ENCODE measurements at places on chromosomes 2 and 18. TPM values are rescaled to one million over a fixed set of nuclear protein-coding genes. Genes with fewer than 3 reads are reported as not detected.
A peak's percentile ranks its signal among the peaks of the same experiment; 100 is the strongest.

DNA sequence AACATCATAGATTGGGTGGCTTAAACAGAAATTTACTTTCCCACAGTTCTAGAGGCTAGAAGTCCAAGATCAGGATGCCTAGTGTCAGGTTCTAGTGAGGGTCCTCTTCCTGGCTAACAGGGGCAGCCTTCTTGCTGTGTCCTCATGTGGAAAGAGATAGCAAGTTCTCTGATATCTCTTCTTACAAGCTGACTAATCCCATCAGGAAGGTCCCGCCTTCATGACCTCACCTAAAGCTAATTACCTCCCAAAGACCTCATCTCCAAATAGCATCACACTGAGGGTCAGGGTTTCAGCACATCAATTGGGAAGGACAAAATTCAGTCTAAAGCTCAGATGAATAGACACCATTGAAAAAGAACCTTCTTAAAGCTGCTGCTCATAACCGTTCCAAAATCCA lies 22.9 kb downstream of the ACVR1 start:
- no peak for ATAC-seq

The OXER1 gene
- 0.37 TPM for total RNA-seq

DNA sequence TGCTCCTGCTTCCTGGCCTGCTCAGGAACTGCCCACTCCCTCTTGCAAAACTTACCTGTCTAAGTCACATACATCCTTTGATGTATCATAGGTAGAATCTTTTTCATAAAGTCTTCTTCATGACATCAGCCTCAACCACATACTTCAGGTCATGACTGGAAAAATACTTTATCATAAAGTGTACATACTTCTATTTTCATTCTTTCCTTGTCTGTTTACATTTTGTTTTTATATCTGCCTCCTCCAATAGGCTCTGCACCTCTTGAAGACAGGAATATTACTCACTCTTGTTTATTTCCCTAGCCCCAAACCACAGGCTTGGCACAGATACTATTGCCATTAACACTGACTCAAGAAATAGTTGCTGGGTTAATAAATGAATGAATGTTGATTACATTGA lies 43.6 kb upstream of the ZNF804A start:
- ATAC-seq: no peak

The PLEK gene
- total RNA-seq: 7.0 TPM

DNA sequence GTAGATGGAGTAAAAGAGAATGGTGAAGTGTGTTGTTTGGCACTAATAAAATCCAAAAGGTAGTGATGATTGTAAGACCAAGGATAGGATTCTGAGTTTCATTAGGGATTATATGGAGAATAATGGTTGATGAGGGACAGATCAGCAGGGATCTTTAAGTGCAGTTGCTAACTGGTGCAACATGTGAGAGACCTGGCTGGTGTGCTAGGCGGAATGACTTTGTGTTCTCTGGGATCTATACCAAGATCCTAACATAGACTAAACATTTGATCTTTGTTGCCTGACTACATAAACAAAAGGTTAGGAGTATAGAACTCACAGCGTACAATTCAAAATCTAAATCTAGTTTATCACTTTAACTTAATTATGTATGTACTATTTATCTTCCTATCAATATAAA lies 135.4 kb downstream of the PTRHD1 start:
- no peak for ATAC-seq

DNA sequence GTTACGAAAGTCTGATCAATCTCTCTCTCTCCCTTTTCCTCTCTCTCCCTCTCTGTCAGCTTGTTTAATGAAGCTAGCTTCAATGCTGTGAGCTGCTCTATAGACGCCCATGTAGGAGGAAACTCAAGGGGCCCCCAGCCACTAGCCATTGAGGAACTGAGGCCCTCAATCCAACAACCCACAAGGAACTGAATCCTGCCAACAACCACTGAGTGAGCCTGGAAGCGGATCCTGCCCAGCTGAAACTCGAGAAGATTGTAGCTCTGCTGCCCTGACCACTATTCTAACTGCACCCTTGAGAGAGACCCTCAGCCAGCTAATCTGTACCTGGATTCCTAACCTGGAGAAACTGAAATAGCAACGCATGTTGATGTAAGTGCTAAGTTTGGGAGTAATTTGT lies 129.2 kb downstream of the BCL11A start:
- no peak for ATAC-seq

GRCh38 chr2:48249025-48249424 lies 280.9 kb upstream of the STON1 start:
- no peak for ATAC-seq

- no peak for ATAC-seq
Measured at GRCh38 chr2:10004836-10005235, 38.5 kb upstream of the KLF11 start.

- no peak for ATAC-seq
Measured at GRCh38 chr2:10990561-10991111, 78.9 kb downstream of the KCNF1 start.

The CD302 gene
- 60.0 TPM for total RNA-seq

- peak; percentile 6 for ATAC-seq
Measured at GRCh38 chr2:219476652-219477151, 22.0 kb upstream of the GMPPA start.

DNA sequence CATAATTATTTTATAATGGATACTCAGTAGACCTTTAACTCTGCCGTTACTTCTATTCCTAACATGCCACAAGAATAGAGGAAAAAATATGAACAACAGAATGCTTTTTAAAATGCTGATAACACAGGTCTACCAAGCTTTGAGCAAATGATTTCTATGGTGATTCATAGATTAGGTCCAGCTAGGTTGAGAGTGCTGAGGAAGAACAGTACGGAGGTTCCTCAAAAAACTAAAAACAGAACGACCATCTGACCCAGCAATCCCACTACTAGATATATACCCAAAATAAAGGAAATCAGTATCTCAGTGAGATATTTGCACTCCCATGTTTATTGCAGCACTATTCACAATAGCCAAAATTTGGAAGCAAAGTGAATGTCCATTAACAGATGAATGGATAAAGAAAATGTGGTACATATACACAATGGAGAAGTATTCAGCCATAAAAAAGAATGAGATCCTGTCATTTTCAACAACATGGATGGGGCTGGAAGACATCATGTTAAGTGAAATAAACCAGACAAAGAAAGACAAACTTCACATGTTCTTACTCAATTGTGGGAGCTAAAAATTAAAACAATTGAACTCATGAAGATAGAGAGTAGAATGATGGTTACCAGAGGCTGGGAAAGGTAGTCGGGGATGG lies 111.6 kb upstream of the SERTAD2 start:
- no peak for ATAC-seq

- no peak for ATAC-seq
Measured at GRCh38 chr2:118464546-118465265, 376.4 kb downstream of the INSIG2 start.

GRCh38 chr2:56505885-56506284 lies 322.1 kb downstream of the CCDC85A start:
- ATAC-seq: no peak

The CXXC1 gene
- total RNA-seq: 52.9 TPM

The LRRTM4 gene
- 0.27 TPM for total RNA-seq

The AQP12B gene
- not detected for total RNA-seq

DNA sequence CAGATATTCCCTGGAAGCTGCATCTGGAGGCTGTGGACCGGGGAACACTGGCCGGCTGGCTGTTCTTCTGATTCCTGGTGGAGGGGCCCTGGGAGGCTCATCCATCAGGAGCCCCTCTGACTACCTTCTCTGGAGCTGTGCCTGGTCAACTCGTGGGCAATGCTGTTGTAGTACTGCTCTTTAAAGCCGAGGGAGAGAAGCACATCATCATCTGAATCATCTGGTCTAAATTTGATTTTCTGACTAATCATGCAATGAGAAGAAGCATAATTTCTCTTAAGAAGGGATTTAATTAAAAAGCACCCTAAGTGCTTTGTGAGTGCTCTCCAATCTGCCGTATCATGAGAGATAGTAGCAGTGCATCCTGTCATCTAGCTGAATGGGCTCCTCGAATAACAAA lies 229.5 kb downstream of the FHOD3 start:
- no peak for ATAC-seq

- no peak for ATAC-seq
Measured at GRCh38 chr2:21194858-21195271, 71.1 kb downstream of the TDRD15 start.

DNA sequence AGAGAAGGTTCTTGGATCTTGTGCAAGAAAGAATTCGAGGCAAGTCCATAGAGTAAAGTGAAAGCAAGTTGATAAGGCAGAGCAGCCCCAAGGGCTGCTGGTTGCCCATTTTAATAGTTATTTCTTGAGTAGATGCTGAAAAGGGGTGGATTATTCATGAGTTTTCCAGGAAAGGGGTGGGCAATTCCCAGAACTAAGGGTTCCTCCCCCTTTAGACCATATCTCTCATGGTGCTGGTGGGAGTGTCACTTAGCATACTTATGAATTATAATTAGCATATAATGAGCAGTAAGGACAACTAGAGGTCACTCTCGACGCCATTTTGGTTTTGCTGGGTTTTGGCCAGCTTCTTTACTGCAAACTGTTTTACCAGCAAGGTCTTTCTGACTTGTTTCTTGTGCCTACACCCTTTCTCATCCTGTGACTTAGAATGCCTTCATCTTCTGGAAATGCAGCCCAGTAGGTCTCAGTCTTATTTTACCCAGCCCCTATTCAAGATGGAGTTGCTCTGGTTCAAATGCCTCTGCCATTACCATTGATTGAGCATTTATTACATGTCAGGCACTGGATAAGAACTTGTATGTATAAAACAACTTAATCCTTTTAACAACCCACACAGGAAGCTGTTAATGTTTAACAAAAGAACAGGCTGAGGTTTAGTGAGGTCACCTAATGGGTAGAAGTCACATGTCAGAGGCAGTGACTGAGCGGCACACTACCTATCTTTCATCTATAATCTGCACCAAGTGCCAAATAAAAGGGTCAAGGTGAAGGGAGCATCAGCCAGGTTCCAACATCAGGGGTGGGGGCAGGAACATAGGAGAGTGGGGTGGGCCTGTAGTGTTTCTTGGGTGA lies 250.9 kb downstream of the ICOS start:
- ATAC-seq: no peak

The SAG gene
- total RNA-seq: 1.5 TPM

The UGT1A6 gene
- 20.1 TPM for total RNA-seq

The RESP18 gene
- not detected for total RNA-seq

The PROM2 gene
- total RNA-seq: 2.3 TPM

- no peak for ATAC-seq
Measured at GRCh38 chr2:151914989-151915628, 86.9 kb upstream of the ARL5A start.

GRCh38 chr2:240990726-240991377 lies 7.6 kb upstream of the SNED1 start:
- ATAC-seq: no peak

DNA sequence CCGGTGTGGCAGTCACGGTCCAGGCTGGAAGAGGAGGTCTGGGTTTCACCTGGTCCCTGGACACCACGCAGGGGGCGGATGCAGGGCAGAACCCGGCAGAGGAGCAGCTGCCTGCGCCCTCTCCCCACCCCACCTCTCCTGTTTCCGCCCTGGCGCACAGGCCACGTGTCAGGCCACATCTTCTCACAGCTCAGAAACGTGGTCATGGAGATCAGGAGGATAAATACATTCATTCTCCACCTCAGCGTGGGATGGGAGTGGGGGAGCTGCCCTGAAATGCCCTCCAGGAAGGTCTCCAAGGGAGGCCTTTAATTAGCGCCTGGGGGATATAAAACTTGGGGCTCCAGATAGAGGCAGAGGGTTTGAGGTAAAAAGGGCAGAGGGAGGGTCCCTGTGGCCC lies 142.0 kb downstream of the KCTD1 start:
- no peak for ATAC-seq

DNA sequence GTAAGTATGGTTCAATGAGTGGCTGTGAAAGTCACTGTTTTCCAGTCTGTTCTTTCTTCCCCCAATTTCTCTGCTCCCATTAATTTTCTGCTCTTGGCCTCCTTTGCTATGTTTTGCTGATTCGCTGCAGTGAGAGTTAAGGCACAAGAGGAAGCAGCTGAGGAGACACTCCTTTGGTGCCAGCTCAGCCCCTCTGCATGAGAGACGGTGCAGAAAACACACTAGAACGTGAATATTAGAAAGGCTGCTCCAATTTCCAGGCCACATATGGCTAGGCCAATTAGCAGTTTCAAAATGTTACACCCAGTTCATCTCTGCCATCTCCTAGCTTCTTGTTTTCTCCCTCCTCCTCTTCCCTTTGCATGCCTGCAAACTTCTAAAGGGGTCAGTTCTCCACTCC lies 38.9 kb downstream of the AKAIN1 start:
- ATAC-seq: no peak

DNA sequence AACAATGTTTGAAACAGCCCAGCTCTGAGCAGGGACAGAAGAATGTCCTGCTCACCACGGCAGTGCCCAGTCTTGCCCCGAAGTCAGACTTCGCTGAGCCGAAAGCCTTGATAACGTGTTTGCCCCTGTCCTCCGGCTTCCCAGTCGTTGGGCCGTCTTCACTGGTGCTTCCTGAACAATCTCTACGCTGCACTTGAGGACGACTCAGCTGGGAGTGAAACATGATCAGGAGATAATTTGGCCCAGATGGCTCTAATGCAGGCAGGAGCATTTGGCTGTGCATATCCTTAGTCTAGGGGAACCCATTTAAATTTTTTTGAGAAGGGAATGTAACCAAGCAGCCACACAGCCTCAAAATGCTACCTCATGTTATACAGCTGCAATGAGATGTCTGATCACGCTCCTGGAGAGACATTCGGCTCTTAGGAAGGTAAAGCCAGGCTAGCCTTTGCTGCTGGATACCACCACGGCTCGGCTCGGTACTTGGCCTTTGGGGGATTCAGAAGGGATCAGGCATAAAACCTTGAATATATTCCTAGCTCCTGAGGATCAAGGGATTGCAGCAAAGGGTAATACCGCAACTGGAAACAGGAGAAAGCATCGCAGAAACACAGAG lies 43.6 kb downstream of the FECH start:
- no peak for ATAC-seq

The VWA3B gene
- not detected for total RNA-seq

DNA sequence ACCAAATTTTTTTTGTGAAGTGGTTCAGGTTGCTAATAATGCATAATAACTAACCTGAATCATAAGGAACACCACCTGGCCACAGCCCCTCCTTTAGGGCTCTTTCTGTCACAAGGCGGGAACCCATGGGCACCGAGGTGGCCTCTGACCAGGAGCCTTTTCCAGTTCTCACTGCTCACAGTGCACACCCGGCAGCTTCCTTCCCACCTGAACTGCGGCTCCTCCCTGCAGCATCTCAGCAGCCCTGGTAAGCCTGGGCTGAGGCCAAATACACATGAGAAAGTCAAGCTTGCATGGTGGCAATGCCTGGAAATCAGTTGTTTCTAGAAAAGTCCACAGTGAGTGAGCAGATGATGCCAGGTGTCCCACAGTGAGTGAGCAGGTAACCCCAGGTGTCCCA lies 77.6 kb upstream of the SNTG2 start:
- no peak for ATAC-seq

The SEPTIN10 gene
- 135 TPM for total RNA-seq

- peak; percentile 62 for ATAC-seq
Measured at GRCh38 chr2:205858881-205859441, 176.7 kb downstream of the NRP2 start.

DNA sequence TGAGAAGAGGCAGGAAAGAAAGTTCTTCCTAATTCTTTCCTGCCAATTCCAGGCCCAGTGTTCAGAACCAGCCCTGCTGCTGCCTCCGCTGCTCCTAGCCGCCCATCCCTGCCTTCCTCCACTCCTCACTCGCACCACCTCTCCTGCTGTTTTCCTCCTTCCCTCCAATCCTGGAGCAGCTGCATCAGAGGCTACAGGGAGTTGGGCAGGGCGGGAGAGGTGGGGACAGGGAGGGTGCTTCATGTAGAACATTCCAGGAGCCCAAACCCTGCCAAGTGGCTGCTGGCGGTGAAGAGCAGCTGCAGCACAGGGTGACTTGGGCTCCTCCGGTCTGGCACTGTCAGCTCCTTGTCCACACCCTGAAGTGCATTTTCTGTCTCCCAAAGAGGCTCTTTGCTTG lies 176.3 kb downstream of the TNS1 start:
- ATAC-seq: peak; percentile 83

- no peak for ATAC-seq
Measured at GRCh38 chr2:168642873-168643272, 159.6 kb upstream of the NOSTRIN start.
